ENCODE measurements at places on chromosomes 2 and 18. TPM values are rescaled to one million over a fixed set of nuclear protein-coding genes. Genes with fewer than 3 reads are reported as not detected.

- peak; percentile 53 for DNase-seq
Observed at GRCh38 chr2:37343537-37344434, 644 bp upstream of the QPCT start.

DNA sequence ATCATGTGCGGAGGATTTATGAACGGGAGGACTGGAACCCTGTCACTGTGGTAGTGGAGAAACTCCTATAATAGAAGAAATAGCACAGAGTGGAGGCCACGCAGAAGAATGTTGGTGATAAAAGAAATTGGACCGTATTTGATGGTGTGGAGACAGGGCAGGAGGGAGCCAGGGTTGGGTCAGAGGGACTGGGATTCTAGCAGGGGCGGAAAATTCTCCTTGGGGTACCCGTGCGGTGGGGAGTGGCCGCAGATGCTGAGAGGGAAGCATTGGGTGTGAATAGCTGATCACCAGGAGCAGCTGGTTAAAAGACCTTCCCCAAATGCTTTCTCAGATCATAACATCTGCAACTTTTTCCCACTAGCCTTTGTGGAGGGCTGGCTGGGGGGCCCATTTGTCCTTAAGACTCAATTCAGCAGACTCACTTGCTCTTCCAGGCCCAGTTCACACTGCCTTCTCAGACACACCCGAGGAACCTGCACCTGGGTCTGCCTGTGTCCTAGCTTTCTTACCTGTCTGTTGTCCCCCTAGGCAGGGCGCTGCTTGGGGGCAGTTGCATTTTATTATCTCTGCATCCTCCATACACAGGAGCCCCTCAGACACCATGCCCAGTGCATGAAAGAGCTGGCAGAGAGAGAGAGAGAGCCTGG is 7.1 kb downstream of the SH3BP4 start:
- DNase-seq, result no peak

The SCN1A gene
- total RNA-seq, result not detected

DNA sequence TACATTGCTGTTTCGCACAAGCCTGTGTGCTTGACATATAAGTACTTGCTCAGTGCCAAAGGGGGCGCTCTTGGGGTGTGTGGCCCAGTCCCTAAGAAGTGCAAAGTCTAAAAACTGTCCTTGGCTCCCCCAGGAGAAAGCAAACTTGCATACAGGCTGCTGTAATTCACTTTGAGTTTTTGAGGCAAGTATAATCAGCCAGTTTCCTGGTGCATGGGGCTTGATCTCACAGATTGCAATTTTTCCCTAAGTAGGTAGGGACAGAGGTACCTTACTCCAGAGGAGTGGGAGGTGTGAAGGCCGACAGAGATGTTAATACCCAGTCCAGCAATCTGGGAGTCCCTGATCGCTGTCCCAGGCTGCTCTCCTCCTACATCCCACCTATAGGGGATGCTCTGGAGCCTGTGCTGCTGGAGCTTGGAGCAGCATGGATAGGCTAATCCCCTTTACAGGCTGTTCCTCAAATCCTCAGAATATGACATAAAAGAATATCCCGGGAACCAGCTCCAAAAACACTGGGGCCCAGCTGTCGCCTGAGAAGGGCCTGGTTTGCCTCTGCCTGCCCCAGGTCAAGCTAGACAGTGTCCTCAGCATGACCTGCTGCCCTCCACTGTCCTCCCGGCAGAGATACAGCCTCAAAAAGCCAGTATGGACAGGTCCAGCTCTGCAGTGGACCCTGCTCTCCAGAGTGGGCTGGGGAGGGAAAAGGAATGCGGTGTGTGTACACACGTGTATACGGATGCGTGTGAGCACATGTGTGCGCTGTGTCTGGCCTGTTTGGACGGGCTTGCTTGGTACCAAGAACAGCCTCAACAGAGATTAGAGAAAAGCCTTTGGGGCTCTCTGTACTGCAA is 136.5 kb upstream of the HAAO start:
- no peak for DNase-seq

The TRABD2A gene
- 3.7 TPM for total RNA-seq

GRCh38 chr2:143988082-143988481 is 531.8 kb downstream of the ZEB2 start:
- no peak for DNase-seq

The LAMA3 gene
- total RNA-seq, result 2.4 TPM

DNA sequence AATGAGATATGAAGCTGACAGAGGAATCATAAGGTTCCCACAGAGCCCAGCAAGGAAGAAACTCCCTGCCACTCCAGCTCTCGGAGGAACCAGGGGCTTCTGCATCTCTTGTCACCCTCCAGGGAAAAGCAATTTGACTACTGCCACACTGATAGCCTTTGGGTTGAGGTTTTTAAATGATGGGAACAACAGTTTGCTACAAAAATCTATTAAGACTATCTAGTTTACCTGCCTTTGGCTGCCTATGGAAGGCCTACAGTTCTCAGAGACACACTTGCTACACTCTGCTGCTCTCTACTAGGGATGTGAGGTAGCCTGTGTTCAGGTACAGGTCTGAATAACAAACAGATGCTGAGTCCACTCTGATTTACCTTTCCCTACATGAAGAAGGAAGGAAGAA is 161.9 kb downstream of the NBAS start:
- no peak for DNase-seq

GRCh38 chr2:61018318-61018755 is 282 bp upstream of the PUS10 start:
- DNase-seq, result no peak

The CLEC4F gene
- total RNA-seq, result not detected
